ENCODE measurements at places on chromosomes 1 and 21.
A peak's percentile ranks its signal among the peaks of the same experiment; 100 is the strongest.

- no peaks in the 10 kb centered on the region for H3K27me3 ChIP-seq
- H3K4me1 ChIP-seq, result peaks cover 3% of the 10 kb centered on the region
- H3K36me3 ChIP-seq, result no peaks in the 10 kb centered on the region
- H3K27ac ChIP-seq, result no peak overlapping the region
- no peak overlapping the region for H3K4me3 ChIP-seq
Observed at GRCh38 chr21:34593423-34593822, 21.5 kb downstream of the RCAN1 start.

- H3K36me3 ChIP-seq, result no peaks in the 10 kb centered on the region
- peaks cover 8% of the 10 kb centered on the region for H3K4me1 ChIP-seq
- H3K27ac ChIP-seq, result no peak overlapping the region
- H3K4me3 ChIP-seq, result no peak overlapping the region
- H3K27me3 ChIP-seq, result peaks cover 43% of the 10 kb centered on the region
- no peak for DNase-seq
Observed at GRCh38 chr1:218376722-218377121, 31.6 kb downstream of the TGFB2 start.

- no peaks in the 10 kb centered on the region for H3K36me3 ChIP-seq
- no peak for DNase-seq
- peaks cover 24% of the 10 kb centered on the region for H3K4me1 ChIP-seq
- H3K4me3 ChIP-seq, result no peak overlapping the region
- no peak overlapping the region for H3K27ac ChIP-seq
- H3K27me3 ChIP-seq, result peaks cover 7% of the 10 kb centered on the region
Observed at GRCh38 chr21:39003982-39004633, 179.1 kb downstream of the PSMG1 start.

GRCh38 chr21:46091631-46092025 lies 6.3 kb upstream of the COL6A2 start:
- H3K4me3 ChIP-seq, result no peak overlapping the region
- H3K27me3 ChIP-seq, result peaks cover 6% of the 10 kb centered on the region
- no peak overlapping the region for H3K27ac ChIP-seq
- DNase-seq, result no peak
- no peaks in the 10 kb centered on the region for H3K36me3 ChIP-seq

DNA sequence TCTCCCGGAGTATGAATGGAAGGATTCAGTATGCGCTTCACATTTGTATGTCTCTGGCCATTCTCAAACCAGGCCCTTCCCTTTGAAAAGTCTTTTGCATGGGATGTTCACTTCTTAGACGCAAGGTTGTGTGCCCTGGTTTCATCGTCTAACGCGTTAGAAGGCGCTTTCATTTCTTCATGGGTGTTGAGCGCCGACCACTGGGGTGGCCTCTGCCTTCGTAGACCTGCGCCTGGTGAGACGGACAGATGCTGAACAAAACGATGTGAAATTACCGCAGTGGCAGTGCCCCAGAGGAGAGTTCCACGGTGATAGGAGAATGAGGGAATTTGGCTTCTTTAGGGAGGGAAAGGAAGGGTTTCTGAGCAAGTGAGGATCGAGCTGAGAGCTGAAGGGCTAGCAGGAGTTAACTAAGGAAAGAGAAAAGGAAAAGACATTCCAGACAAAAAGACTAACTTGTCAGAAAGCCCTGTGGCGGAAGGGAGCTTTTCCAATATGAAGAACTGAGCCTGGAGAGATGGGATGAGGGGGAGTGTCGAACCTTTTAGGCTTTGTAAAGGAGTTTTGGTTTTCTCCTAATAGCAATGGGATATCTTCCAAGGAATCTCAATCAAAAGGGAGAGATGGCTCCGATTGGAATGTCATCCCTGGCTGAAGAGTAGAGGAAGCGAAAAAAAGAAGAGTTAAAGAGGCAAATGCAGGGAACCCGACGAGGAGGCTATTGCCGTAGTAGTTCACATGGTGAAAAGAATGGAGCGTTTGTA lies 951 bp downstream of the GGPS1 start:
- DNase-seq, result peak; percentile 67
- H3K27ac ChIP-seq, result no peak overlapping the region
- H3K36me3 ChIP-seq, result peaks cover 29% of the 10 kb centered on the region
- H3K4me1 ChIP-seq, result peaks cover 40% of the 10 kb centered on the region
- H3K27me3 ChIP-seq, result no peaks in the 10 kb centered on the region

- peaks cover 9% of the 10 kb centered on the region for H3K27me3 ChIP-seq
- no peaks in the 10 kb centered on the region for H3K4me1 ChIP-seq
- no peak for DNase-seq
- H3K27ac ChIP-seq, result no peak overlapping the region
- H3K4me3 ChIP-seq, result no peak overlapping the region
Observed at GRCh38 chr21:38912102-38912629, 106.4 kb downstream of the ETS2 start.

- no peak overlapping the region for H3K27ac ChIP-seq
- no peak overlapping the region for H3K4me3 ChIP-seq
- H3K36me3 ChIP-seq, result no peaks in the 10 kb centered on the region
- no peak for DNase-seq
- peaks cover 45% of the 10 kb centered on the region for H3K27me3 ChIP-seq
- peaks cover 13% of the 10 kb centered on the region for H3K4me1 ChIP-seq
Observed at GRCh38 chr1:201736707-201737320, 92.1 kb upstream of the IPO9 start.

DNA sequence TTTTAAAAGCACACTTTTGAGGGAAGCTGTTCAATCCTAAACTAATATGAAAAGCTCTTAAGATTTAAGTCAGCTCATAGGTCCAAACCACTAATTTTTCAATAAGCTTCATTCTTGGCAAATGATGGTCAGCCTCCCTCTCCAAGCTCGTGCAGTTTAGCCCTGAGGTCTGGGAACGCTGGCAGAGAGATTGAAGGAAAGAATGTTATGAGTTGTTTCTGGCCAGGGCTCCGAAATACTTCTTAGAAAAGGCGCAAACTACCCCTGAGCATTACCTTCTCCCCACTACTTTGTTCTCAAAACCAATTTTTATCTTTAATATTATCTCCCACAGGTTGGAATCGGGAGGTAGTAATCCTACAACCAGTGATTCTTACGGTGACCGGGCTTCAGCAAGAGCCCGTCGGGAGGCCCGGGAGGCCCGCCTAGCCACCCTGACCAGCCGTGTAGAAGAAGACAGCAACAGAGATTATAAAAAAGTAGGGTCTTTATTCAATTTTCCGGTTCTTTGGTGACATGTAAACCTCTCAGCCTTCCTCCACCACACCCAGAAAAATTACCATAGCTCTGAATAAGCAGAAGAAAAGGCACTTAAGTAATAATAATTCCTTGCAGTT lies 147.7 kb downstream of the SYT2 start:
- no peak overlapping the region for H3K27ac ChIP-seq
- H3K27me3 ChIP-seq, result no peaks in the 10 kb centered on the region
- H3K4me1 ChIP-seq, result peaks cover 17% of the 10 kb centered on the region

DNA sequence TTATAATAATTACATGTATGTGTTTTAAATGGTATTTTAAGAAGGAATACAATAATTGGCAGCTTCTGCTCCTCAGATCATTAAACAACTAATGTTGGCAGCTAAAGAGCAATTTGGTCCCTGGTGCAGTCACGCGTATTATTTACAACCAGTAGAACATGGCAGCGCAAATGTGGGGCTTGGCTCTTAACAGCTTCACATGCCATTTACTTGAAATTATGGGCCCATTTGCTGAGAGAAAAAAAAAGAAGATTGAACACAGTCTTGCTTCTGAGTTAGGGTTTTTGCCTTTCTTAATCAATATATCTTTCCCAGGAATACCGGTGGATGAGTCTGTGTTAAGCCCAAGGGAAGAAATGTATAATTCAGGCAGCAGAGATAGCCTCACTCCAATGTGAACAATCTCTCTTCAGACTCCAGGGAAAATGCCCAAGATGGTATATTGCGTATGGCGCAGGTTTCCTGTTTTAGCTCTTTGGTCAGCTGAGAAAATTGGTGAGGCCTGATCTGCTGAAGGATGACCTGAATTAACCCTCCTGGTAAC lies 174.5 kb downstream of the DISC1 start:
- no peak overlapping the region for H3K27ac ChIP-seq
- H3K4me1 ChIP-seq, result no peaks in the 10 kb centered on the region
- H3K36me3 ChIP-seq, result peaks cover 25% of the 10 kb centered on the region
- H3K4me3 ChIP-seq, result no peak overlapping the region
- H3K27me3 ChIP-seq, result no peaks in the 10 kb centered on the region

DNA sequence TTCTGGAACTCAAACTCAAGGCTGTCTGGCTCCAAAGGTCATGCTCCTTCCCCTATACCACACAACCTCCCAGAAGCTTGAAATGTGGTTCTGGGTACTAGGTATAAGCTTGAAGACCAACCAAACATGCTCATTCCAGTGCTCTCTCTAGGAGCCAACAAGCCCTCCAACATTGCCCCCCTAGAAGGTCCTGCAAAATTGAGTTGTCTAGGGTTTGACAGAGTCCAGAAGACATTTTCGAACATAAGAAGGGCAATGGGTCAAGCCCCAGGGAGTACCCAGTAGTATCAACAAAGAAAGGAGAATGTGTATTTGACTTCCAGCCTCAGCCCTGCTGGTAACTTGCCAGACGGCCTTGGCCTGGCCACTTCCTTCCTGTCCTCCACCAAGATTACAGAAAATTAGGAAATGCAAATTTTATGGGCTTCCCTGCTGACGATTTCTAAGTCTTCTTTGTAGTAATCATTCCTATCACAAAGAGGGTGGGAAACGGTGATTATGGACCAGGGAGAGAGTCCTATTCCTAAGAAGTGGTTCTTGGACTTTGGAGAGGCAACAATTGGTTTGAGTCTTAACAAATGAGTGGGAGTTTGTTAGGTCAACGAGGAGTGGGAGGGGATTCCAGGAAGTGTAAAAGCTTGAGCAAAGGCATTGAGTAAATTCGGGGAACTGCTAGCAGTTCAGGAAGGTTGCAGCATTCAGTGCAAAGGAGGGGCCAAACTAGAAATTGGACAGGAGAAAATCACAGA lies 18.7 kb upstream of the SLAMF1 start:
- peak overlapping the region; percentile 91 for H3K27ac ChIP-seq
- H3K36me3 ChIP-seq, result peaks cover 52% of the 10 kb centered on the region
- peak; percentile 64 for DNase-seq
- H3K27me3 ChIP-seq, result no peaks in the 10 kb centered on the region

DNA sequence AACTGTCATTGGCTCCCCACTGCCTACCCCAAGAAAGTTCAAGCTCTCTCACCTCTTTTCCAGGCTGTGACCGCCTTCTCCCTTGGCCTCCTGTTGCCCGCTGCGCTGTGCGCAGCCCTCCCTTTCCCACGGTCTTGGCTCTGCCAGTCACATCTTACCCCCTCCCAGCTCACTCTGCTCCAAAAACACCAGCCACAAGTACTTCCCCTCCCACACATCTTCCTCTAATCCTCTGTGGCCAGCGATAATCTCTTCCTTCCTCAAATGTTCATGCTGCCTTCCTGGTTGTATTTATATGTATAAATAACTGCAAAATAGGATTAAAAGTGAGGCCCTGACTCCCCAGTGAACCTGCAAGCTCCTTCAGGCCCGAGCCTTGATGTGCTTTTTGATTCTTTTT lies 81.8 kb downstream of the AJAP1 start:
- no peak overlapping the region for H3K4me3 ChIP-seq
- no peaks in the 10 kb centered on the region for H3K27me3 ChIP-seq
- no peak overlapping the region for H3K27ac ChIP-seq

DNA sequence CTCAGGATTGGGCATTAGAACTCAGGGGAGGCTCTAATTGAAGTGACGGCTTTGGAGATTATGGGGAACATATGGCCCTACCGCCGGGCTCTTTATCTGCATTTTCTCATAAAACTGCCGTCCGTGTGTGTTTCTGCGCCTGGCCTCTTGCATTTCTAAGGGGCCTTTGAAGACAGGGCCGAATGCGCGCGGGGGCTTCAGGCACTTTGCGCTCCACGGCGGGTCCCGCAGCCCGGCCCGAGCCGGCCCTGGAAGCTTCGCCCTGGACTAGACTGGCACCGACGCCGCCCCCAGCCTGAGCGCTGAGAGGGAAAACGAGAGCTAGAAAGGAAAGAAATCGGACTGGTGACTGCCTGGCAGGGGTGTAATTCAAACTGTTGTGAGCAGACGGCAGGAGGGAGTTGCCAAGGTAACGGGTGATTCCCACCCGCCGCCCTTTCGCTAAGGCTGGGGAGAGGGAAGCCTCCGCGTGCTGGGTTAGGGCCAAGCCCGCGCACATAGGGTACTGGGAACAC lies 120.7 kb downstream of the LMX1A start:
- H3K27me3 ChIP-seq, result peaks cover 49% of the 10 kb centered on the region
- H3K4me1 ChIP-seq, result peaks cover 1% of the 10 kb centered on the region
- DNase-seq, result no peak
- no peak overlapping the region for H3K4me3 ChIP-seq

DNA sequence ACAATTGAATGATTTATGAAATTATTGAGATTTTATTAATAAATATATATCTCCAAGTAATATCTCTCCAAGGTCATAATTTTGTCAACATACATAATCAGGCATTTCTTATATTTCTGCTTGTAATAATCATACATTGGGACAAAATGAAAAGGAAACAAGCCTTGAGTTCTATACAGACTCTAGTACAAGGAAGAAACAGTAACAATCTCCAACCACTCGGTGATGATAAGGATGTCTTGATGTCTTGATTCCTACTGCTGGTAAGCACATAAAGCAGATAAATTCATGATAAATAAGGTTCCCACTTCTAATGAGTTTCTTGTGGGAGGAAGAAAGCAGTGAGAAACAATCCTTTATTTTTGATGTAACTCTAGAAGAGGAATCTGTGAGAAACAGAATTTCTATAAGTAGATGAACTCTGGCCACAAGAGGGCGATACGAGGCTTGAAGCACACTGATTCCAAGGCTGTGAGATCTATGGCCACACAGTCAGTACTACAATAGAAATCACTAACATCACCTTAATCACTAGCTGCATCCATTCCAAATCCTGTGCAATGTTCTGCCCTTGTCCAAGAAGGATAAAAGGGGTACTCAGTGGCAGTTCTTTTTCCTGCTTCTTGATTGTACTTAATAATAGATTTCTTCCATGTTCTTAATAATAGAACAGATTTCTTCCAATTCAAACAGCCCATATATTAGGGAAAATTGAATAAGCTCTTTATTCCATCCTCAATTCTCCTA lies 41.4 kb upstream of the LRRC8B start:
- no peaks in the 10 kb centered on the region for H3K27me3 ChIP-seq
- H3K4me3 ChIP-seq, result no peak overlapping the region
- no peak overlapping the region for H3K27ac ChIP-seq
- H3K36me3 ChIP-seq, result peaks cover 6% of the 10 kb centered on the region

DNA sequence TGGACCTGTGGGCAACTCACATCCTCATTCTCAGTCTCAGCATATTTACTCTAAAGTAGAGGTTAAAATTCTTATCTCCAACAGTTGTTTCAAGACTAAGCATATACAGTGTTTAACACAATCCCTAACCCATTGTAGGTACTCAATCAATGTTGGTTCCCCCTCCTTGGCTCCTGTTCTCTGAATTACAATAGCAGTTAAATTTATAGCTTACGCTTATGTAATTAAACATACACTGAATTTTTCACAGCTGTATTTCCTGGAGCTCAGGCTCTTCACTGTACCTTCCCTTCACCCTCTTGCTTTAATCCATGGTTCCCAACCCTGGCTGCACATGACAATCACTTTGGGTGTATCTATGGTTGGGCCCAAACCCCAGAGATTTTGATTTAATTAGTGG lies 89.4 kb downstream of the LPAR3 start:
- DNase-seq, result no peak
- H3K27me3 ChIP-seq, result peaks cover 6% of the 10 kb centered on the region
- H3K36me3 ChIP-seq, result no peaks in the 10 kb centered on the region
- no peak overlapping the region for H3K27ac ChIP-seq
- peaks cover 3% of the 10 kb centered on the region for H3K4me1 ChIP-seq

GRCh38 chr1:202105571-202106339 lies 17.0 kb upstream of the GPR37L1 start:
- peaks cover 3% of the 10 kb centered on the region for H3K27me3 ChIP-seq
- no peak for DNase-seq
- no peaks in the 10 kb centered on the region for H3K36me3 ChIP-seq

GRCh38 chr1:154433161-154433764 lies 28.1 kb downstream of the IL6R start:
- H3K27ac ChIP-seq, result peak overlapping the region; percentile 19
- no peak for DNase-seq
- H3K4me3 ChIP-seq, result no peak overlapping the region
- peaks cover 19% of the 10 kb centered on the region for H3K36me3 ChIP-seq
- no peaks in the 10 kb centered on the region for H3K27me3 ChIP-seq
